ENCODE measurements at places on chromosomes 3 and 15. TPM values are rescaled to one million over a fixed set of nuclear protein-coding genes. Genes with fewer than 3 reads are reported as not detected.

GRCh38 chr3:69379661-69380060 is 6.2 kb downstream of the FRMD4B start:
- DNase-seq: no peak

DNA sequence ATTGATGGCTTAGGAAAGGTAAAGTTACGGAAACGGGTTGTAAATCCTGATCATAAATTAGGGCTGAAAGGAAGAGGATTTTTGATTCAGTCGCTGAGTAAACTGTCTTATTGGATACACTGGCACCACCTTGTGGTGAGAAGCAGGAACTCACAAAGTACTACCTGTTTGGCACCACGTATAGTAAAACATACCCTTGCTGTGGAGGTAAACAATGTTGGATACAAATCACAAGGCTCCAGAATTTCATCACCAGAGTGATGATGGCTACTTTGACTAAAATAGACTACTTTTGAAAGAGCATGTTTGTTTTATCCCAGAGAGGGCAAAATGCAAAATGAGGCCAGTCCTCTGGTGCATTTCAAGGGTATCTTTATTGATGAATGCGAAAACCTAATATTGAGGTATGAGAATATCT is 216.9 kb downstream of the IGSF11 start:
- peak; percentile 38 for DNase-seq

DNA sequence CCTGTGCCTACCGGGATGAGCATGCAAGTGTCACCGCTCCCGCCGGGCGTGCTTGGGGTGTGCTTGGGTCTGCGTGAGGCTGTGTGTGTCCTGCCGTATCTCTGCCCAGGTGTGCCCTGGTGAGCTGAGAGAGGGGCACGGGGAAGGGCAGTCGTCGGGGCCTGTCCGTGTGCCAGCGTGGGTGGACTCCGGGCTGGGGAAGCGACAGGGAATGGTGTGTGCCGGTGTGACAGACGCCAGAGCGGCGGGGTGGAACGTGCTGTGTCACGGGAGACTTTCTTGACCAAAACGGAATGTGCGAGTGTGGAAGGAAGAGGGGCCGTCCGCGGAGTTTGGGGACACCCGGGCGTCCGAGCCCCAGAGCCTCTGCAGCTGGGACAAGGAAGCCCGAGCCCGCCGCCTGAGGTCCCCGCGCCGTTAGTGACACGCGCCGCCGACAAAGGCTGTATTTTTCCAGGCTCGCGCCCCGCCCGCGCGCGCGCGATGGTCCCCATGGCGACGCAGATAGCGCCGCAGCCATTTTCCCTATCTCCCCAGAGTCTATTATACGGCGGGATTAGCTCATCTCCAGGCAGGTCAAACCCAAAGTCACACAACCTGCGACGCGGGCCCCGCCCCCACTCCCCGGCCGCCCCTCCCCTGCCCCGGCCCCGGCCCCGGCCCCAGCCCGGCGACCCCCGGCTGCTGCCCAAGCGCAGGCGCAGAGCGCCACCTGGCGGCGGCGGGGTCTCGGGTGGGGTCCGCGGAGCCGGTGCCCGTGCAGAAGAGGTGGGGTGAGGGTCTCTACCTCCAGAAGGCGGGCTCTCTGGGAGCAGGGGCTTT is 4.5 kb upstream of the GATA2 start:
- peak; percentile 82 for DNase-seq

DNA sequence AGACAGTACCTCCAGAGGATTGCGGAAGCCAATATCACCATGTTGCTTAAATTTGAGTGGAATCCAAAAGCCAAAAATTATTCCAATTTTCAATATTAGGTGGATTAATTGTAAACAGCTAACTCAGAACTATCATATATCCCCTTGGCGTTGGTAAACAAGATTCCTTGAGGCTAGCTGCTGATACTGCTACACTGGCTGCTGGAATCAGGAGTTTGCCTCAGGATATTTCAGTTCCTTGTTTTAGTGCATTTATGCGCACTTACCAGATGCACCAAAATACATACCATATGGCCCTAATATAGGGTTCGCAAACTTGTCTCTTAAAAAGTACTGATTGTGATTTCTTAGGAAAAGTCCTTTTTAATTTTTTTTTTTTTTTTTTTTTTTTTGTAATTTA is 605.2 kb upstream of the NAALADL2 start:
- no peak for DNase-seq

Gene NUP210
- 59.4 TPM for total RNA-seq

GRCh38 chr3:128151758-128152274 is 1.5 kb upstream of the EEFSEC start:
- no peak for DNase-seq

GRCh38 chr3:78908236-78908635 is 859.6 kb downstream of the ROBO1 start:
- no peak for DNase-seq

DNA sequence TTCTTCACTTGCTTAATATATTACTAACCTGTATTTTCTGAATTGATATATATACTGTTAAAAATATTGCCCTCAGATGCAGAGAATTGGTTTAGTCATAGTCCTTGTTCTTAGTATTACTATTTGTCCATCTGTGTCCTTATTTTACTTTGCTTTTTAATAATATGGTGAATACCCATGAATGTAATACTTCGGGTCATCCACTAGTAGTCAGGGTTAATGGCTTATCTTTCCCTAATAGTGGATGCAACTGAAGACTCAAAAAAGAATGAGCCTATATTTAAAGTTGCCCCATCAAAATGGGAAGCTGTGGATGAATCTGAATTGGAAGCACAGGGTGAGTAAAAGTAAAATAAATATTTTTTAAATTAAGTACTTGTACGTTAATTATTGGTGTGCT is 36.5 kb downstream of the U2SURP start:
- no peak for DNase-seq

DNA sequence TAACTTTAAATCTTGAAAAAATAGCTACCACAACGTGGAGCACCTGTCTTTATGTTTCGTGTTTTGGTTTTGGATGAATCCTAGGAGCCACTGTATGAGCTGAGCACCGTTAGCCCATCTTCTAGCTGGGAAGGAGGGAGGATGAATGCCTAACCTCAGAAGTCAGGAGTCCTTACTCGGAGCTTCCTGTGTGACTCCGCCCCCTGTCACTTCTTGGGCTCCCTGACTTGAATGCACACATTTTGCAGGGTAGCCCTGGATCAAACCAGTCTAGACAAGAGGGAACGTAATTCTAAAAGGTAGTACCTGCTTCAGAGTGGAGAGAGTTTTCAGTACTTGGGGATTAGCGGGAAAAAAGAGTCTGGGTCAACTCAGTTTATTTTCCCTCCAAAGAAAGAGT is 5.3 kb downstream of the GABRA5 start:
- DNase-seq: no peak

Gene ISY1
- total RNA-seq: 31.4 TPM

Gene NR1I2
- total RNA-seq: 0.26 TPM

Gene RHOV
- 0.80 TPM for total RNA-seq

- DNase-seq: no peak
Observed at GRCh38 chr3:48960841-48961413, 29.1 kb upstream of the P4HTM start.

GRCh38 chr3:2770451-2770850 is 339.7 kb downstream of the IL5RA start:
- no peak for DNase-seq

Gene LEKR1
- total RNA-seq: 1.8 TPM

DNA sequence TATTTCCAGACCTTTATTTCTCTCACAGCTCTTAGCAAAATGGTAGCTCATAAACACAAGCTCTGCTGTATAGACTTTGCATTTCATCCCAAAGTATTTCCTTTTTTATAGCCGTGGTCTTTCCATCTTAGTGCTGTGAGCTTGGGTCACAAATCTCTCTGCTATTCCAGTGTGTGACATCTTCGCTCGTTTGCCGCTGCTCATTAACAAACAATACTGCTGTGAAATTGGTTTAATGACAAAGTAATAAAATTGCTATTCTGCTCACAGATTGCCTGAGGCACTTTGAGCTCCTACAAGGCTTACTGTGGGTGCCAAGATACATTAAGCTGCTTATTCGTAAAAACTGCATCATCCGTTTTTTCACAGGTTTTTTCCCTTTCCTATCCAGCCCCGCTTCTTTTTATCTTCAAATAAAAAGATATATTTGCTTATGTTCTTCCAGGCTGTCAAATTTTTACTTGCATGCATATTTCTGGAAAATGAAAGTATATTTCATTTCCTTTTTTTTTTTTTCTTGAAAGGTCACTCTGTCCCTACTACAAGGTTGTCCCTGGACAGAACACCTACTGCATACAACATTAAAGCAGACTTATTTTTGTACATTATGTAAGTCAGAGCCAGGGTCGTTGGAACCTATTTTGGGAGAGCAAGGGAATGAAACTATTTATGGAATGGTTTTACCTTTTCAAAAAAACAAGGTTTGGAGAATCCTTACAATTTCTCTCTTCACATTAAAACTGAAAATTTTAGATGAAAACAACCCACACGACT is 174.5 kb downstream of the MEIS2 start:
- no peak for DNase-seq

Gene ALPK3
- total RNA-seq: 4.4 TPM

DNA sequence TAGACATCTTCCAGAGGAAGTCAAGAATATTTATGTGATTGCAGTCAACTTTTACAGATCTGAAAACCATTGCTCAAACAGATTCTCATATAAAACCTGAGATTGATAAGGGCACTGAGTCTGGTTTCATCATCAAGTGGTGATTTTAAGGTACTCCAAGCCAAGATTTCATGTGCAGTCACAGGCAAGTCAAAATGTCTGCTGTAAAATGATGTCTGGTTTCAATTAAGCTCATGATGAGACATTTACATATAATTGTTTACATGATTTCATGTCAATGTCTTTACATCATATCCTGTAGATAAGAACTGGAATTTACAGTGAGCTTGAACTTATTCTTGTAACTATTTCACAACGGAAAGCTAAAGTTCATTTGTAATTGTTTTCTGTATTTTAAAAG is 1215.5 kb downstream of the ROBO2 start:
- no peak for DNase-seq

DNA sequence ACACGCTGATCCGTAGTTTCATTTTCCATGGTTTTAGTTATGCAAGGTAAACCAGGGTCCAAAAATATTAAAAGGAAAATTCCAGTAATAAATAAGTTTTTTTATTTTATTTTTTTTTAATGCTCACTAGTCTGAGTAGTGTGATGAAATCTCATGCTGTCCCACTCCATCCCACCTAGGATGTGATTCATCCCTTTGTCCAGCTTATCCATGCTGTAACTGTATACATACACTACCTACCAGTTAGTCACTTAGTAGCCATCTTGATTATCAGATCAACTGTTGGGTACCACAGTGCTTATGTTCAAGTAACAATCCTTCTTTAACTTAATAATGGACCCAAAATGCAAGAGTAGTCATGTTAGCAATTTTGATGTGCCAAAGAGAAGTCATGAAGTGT is 75.2 kb downstream of the ESYT3 start:
- DNase-seq: no peak

DNA sequence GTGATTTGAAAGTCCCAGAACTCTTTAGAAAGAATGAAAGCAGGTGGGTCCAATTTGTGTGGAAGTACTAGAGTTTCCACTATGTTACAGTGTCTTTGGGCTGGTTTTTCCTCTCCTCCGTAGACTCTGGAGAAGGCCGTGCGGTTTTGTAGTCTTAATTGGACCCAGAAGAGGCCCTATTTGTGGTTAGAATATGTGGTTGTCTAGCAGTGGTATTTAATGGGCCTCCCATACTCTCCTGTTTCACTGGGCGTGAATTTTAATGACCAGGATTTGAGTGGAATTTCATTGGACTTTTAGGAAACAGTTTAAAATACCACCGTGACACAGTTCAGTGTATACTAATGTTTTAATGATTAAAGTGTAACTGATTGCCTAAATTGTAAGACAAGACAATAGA is 182.3 kb downstream of the BBX start:
- no peak for DNase-seq

DNA sequence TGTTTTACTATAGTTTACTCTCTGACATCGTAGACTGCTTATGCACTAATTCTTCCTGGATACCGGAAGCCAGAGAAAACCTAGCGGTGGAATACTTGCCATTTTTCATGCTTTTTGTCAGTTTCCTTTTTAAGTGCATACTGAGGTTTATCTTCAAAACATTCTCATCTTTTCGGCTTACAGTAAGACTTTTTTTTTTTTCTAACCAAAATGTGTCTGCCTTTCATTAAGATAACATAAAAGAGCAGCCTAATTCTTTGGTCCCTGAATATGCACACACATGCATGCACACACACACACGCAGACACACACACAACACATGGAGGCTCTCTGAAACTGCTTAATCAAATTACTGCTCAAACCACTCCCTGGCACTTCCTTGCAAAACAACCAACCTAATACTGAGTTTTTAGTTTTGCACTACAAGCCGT is 1.3 kb downstream of the ZNF445 start:
- DNase-seq: no peak

DNA sequence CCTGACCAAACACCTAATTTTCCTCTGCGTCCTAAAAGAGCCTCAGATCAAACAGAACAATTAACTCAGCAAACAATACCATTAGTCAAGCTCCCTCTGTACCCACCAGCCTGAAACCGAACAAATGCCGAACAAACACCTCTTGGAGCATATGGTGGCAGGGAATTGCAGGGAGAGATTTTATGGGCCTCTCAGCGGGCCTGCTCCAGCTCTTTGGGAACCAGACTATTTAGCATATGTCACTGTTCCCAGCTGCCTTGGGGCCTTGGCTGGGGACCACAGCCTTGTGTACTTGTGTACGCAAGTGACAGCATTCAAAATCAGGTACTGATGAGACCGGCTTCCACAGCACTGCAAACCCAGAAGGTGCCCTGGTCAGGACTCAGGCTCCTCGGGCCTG is 388.8 kb upstream of the PPP2R3A start:
- DNase-seq: no peak

Gene FBXL22
- 1.0 TPM for total RNA-seq

- DNase-seq: no peak
Observed at GRCh38 chr3:98596541-98597500, 3.4 kb upstream of the CPOX start.

- DNase-seq: no peak
Observed at GRCh38 chr3:133021206-133021605, 17.0 kb upstream of the TMEM108 start.

DNA sequence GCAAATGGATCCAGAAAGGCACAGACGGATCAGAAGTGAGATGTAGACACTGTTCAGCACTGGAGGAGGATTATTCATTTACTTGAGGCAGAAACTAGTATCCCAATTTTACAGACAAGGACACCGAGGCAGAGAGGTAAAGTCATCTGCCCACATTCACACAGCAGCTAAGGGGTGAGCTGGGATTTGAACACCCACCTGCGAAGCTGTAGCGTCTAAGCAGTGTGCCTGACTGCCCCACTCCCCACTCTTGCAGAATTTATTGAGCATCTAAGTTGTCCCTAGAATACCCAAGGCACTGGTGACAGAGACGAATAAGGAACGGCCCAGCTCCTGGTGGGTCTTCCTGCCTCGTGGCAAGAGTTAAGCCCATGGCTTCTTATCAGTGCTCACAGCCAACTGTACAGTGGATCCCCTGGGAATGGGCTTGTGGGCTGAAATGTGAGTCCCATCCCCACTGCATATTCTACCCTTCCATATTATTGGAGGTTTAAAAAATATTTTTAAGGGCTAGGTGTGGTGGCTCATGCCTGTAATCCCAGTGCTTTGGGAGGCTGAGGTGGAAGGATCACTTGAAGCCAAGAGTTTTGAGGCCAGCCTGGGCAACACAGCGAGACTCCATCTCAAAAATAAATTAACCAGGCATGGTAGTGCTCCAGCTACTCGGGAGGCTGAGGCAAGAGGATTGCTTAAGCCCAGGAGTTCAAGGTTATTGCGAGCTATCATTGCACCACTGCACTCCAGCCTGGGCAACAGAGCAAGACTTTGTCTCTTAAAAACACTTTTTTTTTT is 77.6 kb downstream of the IQSEC1 start:
- no peak for DNase-seq

- DNase-seq: no peak
Observed at GRCh38 chr15:48120745-48121144, at the start of gene SLC24A5. SLC24A5 (plus strand) TSS chr15:48120990; CDS start chr15:48121045, 55 bp downstream.

Gene SMAD6
- 5.4 TPM for total RNA-seq

Measured in neural crest cell (in vitro differentiated cells).